ENCODE measurements at places on chromosomes 7 and 10.
A peak's percentile ranks its signal among the peaks of the same experiment; 100 is the strongest.

DNA sequence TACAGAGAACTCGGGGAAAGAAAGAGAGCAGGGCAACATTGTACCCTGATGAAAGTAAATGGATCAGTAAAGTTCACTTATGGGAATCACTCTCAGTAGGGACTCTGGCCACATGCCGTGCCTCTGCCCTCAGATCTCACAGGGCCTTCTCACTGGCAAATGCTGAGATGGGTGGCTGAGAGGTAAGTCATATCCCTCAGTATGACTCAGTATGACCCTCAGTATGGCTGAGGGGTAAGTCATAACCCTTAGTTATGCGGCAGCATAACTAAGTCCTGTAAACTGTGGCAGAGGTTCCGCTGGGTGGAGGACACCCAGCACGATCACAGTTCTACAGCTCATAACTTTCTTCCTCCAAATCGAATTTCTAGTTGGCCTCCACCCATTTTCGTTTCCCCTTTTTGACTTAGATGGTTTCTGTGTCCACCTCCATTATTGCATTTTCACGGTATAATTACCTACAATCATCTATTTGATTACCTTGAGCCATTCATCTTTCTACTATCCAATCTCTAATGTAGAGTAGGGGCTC lies 26.5 kb upstream of the WNT16 start:
- DNase-seq = peak; percentile 83

GRCh38 chr7:157431173-157431950 lies 94.6 kb downstream of the DNAJB6 start:
- no peak for DNase-seq

DNA sequence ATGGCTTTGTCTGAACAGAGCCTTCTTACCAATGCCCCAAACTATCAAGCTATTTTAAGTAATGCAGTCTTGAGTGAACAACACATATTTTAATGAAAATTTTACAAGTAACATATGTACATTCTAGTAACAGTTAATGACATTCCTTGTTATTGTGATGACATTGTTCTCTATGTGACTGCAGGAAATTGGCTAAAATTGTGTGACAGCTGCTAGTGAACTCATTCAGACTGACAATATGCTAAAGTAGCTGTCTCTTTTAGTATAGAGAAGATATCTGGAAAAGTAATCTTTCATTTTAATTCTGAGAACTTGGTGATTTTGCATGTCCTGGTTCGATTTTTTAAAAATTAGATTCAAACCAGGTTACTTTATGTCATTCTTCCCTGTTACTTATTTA lies 259.8 kb upstream of the MAGI2 start:
- no peak for DNase-seq

- no peak for DNase-seq
Measured at GRCh38 chr10:69321039-69321715, 42.9 kb downstream of the HK1 start.

GRCh38 chr7:121563177-121563576 lies 167.1 kb upstream of the FAM3C start:
- peak; percentile 61 for DNase-seq

- no peak for DNase-seq
Measured at GRCh38 chr7:119515214-119515613, 757.8 kb upstream of the KCND2 start.

GRCh38 chr7:108348913-108349312 lies 107.3 kb downstream of the NRCAM start:
- peak; percentile 78 for DNase-seq

DNA sequence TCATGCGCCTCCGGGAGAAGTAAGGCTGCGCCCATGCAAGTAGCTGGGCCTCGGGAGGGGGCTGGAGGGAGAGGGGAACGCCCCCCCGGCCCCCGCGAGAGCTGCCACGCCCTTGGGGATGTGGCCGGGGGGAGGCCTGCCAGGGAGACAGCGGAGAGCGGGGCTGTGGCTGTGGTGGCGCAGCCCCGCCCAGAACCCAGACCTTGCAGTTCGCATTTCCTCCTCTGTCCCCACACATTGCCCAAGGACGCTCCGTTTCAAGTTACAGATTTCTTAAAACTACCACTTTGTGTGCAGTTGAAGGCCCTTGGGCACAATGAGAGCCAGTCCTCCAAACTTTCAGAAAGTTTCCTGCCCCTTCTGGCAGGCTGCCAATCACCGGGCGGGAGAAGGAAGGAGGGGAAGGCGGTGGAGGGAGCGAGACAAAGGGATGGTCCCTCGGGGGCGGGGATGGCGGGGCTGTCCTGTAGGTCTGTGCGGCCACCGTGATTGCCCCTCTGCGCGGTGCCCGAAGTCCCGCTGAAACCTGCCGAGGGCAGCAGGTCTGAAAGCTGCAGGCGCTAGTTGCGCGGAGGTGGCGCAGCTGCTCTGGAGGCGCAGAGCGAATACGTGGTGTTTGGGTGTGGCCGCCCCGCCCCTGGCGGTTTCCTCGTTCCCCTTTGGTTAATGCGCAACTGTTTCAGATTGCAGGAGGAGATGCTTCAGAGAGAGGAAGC lies 2.1 kb downstream of the VIM start:
- no peak for DNase-seq

DNA sequence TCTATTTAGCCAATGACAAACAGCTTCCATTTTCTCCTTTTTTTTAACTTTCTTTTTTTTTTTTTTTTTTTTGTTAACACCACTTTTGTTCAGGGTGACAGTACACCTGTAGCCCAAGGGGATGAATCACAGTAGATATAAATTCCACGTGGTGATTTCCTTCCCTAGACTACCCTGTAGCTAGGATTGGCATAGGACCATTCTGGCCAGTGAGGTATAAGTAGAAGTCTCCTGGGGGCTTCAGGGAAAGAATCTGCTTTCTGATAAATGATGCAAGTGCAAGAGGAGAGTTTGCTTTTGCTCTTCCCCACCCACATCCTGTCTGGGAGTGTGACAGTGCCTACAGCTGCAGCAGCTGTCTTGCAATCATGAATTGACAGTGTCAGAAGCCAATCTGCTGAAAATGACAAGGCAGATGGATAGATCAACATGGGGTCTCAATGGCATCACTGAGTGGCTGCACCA lies 63.2 kb upstream of the TOMM7 start:
- no peak for DNase-seq

DNA sequence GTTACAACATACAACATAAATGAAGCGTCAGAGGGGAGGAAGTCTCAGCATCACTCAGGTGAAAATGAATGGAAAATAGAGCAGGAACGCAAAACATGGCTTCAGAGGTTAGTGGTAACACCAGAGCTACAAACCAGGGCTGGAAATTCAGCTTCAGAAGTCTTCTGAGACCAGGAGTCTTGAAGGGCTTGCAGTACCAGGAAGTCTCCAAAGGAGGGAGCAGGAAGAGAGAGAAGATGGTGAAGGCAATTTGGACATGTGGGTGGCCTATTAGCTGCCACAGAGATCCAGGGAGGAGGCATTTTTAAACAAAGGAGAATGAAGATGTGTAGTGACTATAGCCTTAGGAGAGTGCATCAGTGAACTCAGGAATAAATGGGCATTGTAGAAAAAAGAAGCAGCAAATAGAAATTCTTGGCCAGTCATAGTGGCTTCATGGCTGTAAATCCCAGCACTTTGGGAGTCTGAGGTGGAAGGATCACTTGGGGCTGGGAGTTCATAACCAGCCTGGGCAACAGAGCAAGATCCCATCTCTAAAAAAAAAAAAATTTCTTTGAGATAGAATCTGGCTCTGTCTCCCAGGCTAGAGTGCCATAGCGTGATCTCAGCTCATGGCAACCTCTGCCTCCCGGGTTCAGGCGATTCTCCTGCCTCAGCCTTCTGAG lies 9.3 kb upstream of the TET1 start:
- peak; percentile 92 for DNase-seq

- no peak for DNase-seq
Measured at GRCh38 chr10:61633665-61634064, 29.1 kb upstream of the CABCOCO1 start.

- DNase-seq = no peak
Measured at GRCh38 chr7:123440101-123440548, 94.3 kb downstream of the IQUB start.

GRCh38 chr7:79624336-79624735 lies 170.9 kb upstream of the MAGI2 start:
- no peak for DNase-seq

- peak; percentile 50 for DNase-seq
Measured at GRCh38 chr10:5890452-5890915, 441 bp downstream of the FBH1 start.

GRCh38 chr7:44752822-44753221 lies 4.2 kb downstream of the ZMIZ2 start:
- DNase-seq = no peak

DNA sequence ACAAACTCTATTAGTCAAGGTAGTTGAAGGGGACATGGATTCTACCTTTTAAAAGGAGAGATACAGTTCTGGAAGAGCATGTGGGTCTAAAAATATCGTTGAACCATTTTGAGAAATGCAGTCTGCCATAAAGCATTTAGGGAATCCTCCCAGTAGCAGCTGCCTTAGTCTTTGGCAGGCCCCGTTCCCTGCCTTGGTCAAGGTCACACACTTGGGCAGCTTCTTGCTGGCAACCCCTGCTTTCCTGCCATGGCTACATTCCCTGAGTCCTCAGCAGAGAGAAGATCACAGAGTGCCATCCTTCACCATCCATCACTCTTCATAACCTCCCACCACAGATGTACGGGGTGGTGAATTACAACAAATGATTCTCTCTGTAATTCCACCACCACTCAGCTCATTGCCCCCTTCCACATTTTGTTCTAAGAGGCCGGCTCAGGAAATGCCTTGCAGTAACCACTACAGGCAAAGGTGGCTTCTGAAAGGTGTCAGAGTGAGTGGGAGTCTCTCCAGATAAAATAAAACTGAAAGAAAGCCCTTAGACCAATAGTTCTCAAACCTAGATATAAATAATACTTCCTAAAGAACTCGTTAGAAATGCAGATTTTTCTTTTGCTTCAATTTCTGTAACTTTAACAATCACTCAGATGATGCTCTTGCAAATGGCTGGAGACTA lies 121.4 kb upstream of the STK17A start:
- no peak for DNase-seq

DNA sequence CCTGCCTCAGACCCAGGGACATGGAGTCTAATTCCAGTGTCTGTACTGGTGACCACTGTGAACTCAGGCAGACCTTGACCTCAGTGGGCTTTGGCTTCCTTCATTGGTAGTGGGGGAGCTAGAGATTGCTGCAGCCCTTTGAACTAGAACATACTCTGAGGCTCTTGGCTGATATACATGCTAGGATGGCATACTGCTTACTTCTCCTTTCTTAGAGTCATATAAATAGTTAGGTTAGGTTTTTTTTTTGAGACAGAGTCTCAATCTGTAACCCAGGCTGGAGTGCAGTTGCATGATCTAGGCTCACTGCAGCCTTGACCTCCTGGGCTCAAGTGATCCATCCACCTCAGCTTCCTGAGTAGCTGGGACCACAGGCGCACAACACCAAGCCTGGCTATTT lies 49.7 kb downstream of the TMEM178B start:
- no peak for DNase-seq

GRCh38 chr7:116353647-116354046 lies 143.3 kb downstream of the TES start:
- no peak for DNase-seq

DNA sequence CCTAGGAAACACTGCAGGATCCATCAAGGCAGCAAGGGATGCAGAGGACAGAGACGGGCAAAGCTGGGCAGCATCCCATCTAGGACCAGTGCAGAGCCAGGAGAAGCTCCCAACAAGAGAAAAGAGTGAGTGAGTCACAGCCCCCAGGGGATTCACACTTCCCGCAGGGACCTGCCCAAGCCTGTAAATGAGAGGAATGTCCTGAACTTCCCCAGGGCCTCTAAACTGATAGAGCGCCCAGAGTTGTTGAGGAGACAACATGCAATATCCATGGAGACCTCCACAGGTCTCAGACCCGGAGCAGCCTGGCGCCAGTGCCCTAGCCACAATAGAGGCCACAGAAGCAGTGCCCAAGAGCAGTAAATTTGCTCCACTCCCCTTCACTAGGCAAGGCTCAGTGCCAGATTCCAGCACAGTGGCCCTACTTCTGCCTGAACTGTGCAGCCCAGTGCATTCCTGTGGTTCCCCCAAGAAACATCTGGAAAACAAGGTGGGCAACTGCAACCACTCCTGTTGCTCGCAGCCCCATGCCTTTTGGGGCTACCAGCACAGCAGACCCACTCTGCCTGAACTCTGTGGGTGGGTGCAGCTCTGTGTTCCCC lies 567.5 kb downstream of the POM121L12 start:
- DNase-seq = peak; percentile 98

- no peak for DNase-seq
Measured at GRCh38 chr10:42932735-42933447, 144.0 kb upstream of the RET start.

DNA sequence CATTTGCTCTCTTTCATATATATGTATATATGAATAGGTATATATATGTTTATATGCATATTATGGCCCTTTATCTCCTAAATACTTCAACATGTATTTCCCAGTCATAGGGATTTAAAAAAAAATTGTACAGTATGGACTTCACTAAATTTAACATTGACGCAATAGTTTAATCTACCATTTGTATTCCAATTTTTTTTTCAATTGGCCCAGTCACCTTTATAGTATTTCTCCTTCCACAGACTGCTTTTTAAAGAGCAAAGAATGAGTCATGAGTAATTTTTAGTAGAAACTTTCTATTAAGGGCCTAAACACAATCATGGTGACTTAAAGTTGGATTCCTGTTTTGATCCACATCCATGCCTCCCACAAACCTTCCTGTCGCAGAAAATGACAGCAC lies 20.5 kb downstream of the CCSER2 start:
- no peak for DNase-seq

DNA sequence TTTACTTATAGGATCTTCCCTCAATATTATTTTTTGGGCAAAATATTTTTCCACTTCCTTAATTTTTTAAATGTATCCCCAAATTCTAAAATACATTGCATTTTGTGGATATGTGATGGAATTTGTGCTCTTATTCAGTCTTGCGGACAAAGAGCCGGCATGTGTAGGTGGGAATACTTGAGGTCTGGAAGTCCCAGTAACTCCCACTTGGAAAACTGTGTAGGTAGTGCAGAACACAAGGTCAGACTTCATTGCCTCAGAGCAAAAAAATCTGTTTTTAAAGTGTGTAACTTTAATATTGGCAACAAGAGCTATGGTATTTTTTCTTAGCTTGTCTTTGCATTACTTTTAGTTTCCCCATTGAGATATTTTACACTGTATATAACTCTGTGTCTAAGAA lies 68.5 kb upstream of the SEMA3A start:
- no peak for DNase-seq

- no peak for DNase-seq
Measured at GRCh38 chr7:122544463-122544862, 154.5 kb downstream of the RNF133 start.

DNA sequence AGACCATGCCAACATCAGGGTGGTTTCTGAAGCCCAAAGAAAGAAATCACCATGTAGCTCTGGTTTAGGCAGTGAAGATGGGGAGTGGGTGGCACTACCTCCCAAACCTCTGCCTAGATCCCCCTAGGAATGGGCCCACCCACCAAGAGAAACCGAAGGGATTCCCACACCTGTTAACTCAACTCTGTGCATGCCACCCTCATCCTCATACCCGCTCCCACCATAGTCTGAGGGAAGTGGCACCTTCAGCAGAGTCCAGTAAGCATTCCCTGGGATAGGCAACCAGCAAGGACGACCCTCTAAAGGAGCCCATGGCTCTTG lies 1.7 kb upstream of the PLXNA4 start:
- no peak for DNase-seq

Measured in trophoblast cell (in vitro differentiated cells and primary cell).